ENCODE measurements at places on chromosomes 11 and 22.

DNA sequence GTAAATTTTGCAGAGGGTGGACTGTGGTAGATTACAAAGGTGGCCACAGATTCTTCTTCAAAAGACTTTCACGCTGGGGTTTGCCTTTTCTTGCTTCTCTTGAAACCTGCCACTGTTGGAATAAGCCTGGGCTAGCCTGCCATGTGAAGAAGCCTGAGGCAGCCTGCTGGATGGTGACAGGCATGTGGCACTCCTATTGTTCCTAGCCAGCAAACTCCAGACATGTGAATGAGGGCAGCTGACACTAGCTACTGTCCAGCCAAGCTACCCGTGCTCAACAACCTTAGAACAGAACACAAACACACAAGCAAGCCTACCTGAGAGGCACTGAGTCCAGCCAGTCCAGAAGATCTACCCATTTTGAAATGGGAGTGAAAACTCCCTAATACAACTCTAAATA lies 322.7 kb upstream of the LARGE1 start:
- no peak for DNase-seq

- no peak for DNase-seq
Measured at GRCh38 chr22:27080863-27081262, 423.5 kb downstream of the MIAT start.

- DNase-seq, result no peak
Measured at GRCh38 chr22:31085493-31085824, 4.3 kb downstream of the SMTN start.

- DNase-seq, result no peak
Measured at GRCh38 chr11:8793114-8793777, 110.7 kb downstream of the RPL27A start.

DNA sequence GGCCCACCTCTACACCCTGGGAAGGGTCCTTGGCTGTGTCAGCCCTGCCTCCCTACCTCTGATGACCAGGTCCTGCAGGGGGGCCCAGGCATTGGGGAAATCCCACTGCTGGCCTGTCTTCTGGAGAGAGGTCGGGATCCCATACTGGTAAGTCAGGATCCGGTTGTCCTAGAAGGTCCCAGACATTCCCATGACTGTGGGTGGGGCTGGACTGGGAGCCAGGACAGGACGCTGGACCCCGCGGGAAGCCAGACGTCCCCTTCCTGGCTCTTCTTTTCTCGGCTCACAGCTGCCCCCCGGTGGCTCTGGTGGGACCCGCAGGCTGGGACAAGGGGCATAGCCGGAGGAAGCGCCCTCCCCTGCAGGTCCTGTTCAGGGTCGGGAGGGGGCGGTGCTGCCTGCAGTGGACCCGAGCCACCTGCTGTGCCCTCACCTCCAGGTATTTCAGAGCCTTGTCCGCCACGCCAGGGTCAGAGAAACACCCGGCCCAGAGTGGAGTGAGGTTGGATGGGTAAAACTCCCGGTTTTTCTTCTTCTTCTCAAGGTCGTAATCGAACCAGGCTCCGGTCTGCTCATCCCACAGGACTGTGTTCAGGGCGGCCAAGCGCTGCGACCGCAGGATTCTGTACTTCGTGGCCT lies 20.0 kb downstream of the TREH start:
- DNase-seq, result peak; percentile 27

DNA sequence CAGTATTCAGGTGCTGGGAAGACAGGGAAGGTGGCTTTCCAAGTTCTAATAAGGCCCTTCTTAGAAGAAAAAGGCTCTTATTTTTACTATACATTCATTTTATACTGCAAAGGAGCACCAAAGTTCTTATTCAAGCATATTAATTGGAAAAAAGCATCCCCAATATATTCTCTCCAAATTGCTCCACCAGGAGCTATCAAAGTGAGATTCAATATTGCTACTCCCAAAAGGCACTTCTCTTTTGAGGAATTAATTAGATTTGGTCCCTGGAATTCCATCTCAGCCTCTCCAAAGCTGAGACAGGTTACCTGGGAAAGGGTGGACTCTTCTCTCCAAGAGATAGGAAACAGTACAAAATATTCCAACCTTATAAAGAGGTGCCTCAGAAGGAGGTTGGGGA lies 134.1 kb downstream of the LARGE1 start:
- no peak for DNase-seq

DNA sequence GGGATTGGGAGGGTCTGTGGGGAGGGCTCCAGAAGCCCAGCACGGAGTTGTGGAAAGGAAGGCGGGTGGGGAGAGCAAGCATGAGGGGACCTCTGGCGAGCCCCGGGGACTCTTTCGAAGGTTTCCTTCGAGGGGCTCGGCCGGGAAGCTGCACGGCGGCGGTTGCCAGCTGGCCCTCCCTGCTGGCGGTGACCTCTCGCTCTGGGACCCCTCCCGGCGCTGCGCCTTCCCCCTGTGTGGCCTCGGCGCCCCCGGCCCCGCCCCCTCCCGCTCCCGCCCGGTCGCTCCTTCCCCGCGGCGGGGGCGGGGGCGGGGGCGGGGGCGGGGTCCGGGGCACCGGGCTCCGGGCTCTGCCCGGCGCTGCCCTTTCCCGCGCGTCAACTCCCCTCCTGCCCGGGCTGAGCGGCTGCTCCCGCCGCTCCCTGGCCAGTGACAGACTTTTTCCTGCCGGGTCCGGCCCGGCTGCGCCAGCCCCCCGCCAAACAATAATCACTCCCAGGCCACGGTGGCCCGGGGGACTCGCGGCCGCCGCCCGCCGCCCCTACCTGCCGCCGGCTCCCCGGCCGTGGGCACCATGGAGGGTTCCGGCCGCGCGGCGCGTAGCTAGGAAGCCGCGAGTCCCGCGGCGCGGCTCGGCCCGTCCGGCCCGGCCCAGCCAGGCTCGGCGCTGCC lies 941 bp downstream of the CLCF1 start:
- no peak for DNase-seq

- DNase-seq, result no peak
Measured at GRCh38 chr22:43467216-43467940, 55.6 kb downstream of the MPPED1 start.

DNA sequence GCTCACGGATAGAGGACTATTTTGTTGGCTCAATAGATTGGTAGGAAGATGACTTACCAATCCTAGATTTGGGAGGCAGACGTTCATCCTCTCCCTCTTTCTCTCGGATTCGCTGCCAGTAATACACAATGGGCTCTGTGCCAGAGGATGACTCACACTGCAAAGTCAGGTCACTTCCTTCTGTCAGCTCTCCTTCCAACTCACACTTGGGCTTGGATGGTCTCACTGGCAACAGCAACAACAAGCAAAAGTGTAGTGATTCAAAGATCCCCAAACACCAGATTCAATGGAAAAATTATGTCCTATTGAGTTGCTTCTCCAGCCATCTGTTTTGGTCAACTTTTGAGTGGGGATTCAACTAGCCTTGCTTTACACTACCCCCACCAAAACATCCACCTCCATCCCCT lies 21.7 kb upstream of the HSPA8 start:
- peak; percentile 55 for DNase-seq

DNA sequence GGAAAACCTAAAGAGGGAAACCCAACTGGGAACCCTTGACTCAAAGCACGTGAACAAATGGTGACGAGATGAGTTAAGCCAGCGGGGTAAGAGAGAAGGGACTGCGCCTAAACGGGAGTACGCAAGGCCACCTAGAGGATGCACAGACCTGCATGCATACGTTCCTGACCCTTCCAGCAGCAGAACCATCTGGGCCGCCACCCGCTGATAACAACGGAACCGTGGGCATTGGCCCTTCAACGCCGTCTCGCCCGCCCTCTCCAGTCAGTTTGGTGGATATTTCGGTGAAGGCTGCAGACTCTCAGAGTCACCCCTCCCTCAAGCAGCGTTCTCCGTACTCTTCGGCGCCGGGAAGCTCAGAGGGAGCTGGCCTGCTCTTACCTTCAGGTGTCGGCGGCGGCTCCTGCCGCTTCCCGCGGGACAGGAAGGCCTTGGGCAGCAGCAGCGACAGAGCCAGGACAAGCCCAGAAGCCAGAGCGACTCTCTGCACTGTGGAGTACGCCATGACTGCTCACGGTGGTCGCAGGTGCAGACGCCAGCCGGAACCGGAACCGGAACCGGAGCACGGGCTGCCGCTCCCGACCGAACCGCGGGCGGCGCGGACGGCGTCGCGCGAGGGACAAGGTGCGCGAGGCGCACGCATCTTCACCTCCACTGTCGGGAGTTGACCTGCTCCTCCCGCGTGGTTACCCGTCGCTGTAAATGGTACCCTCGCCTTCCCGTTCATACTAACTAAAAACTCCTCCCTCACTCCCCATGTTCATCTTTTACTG lies at the start of gene RIC3:
Gene RIC3 (minus strand): TSS at position 541 of the 773 bp plus-strand sequence. CDS start 36 bp downstream, at position 505.
- no peak for DNase-seq

DNA sequence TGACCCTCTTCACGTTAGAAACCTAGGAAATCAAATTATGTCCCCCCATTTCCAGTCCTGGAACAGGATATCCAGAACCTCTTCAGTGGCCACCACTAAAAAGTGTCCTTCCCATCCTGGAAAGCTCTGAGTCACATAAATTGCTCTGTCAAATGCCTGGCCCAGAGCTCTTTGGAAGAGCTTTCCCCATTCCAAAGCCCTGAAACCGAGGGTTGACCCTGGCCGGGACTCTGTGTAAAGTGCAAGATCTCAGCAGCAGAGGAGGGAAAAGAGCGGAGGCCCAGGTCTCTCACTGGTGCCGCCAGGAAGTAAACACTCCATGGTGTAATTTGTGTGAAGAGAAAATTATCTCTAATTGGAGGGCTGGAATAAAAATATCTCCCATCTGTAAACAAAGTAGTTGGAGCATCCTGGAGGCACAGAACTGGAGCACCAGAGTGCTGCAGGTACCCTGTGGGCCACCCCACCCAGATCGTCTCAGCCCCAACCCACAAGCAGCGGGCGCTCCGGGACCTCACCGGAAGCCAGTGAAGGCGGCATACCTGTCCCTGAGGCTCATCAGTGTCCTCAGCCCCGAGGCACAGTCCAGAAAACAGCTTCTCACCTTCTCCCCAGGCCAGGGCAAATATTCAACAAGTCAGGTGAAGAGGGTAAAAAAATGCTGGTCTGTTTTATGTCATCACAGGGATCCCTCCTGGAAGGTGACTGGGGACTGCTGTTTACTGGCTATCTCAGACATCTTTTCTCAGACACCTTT lies 4.7 kb upstream of the JAM3 start:
- DNase-seq, result no peak

GRCh38 chr11:97893612-97894011 lies 1127.1 kb upstream of the CNTN5 start:
- DNase-seq, result no peak

DNA sequence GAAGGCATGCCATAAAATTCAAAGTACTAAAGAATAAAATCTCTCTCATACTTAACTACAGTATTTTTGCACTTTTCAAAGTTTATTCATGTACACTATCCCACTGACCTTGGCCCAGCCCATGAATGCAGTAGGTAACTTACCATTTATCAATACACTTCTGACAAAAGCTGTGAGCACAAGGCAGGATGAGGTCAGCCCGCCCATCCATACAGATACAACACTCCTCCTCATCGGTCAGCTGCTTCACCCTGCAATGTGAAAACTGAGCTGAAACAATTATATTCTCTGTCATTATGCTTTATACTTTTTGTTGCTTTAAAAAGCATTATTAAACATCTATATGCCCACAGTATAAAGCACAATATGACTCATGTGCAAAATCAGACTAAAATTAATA lies 22.1 kb downstream of the RNF141 start:
- no peak for DNase-seq

- DNase-seq, result no peak
Measured at GRCh38 chr11:2343502-2343901, 33.6 kb upstream of the CD81 start.

DNA sequence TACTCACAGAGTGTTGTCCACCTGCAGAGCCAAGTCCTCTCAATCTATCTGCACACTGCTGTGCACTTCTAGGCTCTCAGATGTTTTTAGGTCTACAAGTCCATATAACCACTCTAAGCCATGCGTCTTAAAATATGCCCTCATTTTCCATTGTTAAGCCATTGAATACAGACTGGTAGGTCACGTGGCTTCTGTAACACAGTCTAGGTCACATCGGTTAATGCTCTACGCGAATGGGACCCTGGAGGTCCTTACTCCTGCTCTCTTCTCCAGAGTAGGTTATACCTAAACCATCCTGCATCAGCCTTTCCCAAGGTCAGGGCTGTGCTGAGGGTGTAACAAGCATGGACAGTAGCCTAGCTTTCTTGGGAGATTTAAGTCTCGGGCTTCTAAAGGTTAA lies 819 bp downstream of the JAML start:
- DNase-seq, result no peak

- no peak for DNase-seq
Measured at GRCh38 chr11:46693597-46694012, 6.8 kb downstream of the ARHGAP1 start.

GRCh38 chr22:20395907-20396287 lies 1.9 kb downstream of the ZNF74 start:
- no peak for DNase-seq

DNA sequence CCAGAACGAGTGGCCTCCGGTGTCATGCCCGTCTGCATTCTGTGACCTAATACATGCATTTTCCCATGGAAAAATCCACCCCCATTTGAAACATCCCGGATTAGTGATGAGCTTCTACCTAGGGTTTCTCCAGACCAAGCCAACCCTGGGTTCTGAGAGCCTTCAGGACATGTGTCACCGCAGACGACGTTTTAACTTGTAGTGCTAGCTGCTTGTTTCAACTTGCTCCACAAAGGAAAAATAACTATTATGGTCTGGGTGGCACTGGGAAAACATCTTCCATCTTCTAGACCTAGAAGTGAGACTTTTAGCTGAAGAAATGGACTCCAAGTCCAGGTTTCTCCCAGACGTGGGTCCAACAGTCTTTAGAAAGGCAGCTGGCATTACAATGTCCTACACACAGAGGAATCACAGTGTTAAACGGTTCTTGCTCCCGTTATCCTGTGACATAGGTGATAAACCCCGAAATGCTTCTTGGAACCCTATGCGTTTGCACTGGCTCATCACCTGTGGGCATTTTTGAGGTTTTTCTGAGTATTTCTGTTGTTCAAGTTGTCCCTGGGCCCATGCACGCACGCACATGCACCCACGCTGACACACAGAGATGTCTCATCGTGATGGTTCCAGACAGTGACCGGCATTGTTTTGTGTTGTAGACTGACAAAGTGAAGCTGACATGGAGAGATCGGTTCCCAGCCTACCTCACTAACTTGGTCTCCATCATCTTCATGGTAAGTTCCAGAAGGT lies 46.6 kb upstream of the FADD start:
- DNase-seq, result no peak

GRCh38 chr22:20624161-20624616 lies 116.8 kb downstream of the MED15 start:
- DNase-seq, result no peak

DNA sequence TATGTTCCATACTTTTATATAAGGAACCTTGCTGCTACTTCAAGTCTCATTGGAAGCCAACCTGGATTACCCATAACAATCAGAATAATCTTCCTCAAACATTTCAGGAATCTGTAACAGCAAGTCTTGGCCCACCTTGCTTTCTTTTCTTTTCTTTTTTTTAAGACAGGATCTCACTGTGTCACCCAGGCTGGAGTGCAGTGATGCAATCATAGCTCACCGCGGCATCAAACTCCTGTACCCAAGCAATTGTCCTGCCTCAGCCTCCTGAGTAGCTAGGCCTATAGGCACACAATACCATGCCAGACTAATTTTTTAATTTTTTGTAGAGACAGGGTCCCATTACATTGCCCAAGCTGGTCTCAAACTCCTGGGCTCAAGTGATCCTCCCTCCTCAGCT lies 29.3 kb upstream of the PRDM10 start:
- no peak for DNase-seq

GRCh38 chr22:19916006-19916405 lies 25.6 kb upstream of the COMT start:
- DNase-seq, result no peak

Data from HS-27A (cell line).